Fibroblast of skin of abdomen (primary cell): ENCODE measurements at places on chromosomes 13 and 19.

- DNase-seq: no peak
These were observed 94.1 kb downstream of the KL start for GRCh38 chr13:33110386-33110712.

- DNase-seq: no peak
These were observed 1719.5 kb upstream of the MIR17HG start for GRCh38 chr13:89627996-89628395.

DNA sequence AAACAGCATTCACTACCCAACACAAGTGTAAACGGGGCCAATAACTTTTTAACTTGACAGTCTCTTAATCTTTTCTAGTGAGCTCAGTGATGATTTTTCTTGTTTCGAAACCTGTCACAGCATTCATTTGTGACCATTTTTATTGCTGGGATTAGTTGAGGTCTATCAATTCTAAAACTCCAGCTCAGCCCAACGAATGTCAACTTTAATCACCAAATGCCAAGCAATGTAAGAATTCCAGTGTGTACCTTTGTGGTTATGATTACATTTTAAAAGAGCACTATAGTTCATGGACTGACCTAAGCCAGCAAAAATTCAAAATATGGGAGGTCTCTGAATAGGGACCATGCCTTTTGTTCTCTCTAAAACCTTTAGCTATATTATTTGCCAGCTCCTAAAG is 694.3 kb upstream of the SGCG start:
- DNase-seq: peak; percentile 13

DNA sequence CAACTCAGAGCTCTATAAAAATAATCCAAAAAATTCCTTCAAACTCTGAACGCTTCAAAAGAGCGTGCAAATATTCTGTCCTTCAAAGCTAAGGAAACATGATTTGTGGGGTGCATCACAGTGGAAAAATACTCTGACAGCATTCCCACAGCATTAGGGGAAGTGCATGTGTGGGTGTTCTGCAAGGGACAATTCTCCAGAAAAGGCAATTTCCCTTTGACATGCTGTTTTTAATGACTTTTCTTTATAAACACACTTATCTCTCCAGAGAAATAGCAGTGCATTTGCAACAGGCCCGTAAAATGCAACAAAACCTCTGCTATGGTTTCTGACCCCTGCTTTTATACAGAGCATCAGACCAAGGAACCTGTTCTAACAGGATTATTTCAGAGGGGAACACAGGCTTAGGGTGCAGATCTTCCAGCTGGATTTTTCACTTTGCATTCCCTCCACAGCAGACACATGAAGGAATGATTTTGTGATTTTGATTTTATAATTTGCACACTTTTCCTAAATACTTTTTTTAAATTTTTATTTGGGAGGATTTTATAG is 42.6 kb downstream of the KL start:
- DNase-seq: no peak

DNA sequence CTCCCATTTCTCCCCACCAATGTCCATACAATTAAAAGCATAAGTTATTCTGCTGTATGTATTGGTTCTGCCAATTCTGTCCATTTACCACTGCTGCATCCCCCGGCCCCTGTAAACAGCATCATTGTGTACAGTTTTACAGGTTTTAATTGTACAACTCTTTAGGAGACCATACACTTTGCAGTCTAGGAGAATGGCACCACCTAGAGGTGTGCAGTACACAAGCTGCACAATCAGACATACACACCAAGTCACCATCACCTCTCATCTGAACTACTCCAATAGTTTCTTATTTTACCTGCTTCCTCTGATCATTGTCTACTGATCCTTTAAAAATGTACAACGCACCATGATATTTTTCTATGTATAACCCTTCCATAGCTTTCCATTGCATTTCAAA is 855.9 kb upstream of the KLHL1 start:
- DNase-seq: no peak

DNA sequence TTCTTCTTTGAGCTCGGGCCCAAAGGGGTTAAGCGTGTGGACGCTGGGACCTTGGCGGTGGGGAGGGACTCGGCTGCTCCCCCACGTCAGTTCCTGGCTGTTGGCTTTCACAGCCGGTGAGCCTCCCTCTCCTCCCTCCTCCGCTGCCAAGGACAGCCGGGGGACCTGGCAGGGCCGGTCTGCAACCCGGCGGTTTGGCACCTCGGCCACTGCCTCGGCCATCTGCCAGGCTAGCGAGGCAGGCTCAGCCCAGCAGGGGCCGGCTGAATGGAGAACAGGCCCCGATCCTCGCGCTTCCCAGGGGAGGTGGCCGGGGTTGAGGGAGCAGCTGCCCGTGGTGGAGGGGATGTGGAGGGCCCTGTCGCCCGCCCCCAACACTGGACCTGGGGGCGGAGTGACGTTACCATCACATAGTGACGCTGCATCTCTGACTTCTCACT is 5.0 kb downstream of the TLE5 start:
- no peak for DNase-seq

DNA sequence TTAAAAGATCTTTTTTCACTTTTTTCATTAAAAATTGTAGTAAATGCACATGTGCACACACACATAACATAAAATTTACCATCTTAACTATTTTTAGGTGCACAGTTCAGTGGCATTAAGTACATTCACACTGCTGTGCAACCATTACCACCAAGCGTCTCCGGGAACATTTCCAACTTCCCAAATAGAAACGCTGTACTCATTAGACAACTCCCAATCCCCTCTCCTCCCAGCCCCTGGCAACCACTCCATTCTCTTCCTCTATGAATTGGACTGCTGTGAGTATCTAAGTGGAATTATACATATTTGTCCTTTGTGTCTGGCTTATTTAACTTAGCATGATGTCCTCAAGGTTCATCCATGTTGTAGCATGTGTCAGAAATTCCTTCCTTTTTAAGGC is 11.6 kb downstream of the GJB2 start:
- no peak for DNase-seq

- DNase-seq: peak; percentile 75
These were observed 507.4 kb upstream of the KLF12 start for GRCh38 chr13:74641586-74641985.
